Inflammatory macrophage (primary cell): ENCODE measurements at places on chromosomes 5 and 9.
A peak's percentile ranks its signal among the peaks of the same experiment; 100 is the strongest.

DNA sequence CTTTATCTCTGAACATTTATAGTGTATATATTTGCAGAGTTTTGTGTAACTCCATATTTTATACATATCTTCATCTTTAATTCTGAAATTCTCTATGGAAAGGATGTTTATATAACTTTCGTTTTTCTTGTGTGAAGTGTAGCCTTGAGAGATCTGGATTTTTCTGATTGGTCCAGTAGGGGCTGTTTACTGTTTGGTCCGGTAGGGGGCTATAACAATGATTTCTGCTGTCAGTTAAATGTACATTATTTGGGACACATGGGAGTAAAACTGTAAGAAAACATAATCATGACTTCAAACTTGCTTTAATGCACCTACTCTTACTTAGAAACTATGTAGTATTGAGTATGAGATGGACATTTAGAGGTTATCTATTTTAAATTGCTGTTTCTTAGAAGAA is 527.1 kb upstream of the ARRDC3 start:
- no peak for DNase-seq

DNA sequence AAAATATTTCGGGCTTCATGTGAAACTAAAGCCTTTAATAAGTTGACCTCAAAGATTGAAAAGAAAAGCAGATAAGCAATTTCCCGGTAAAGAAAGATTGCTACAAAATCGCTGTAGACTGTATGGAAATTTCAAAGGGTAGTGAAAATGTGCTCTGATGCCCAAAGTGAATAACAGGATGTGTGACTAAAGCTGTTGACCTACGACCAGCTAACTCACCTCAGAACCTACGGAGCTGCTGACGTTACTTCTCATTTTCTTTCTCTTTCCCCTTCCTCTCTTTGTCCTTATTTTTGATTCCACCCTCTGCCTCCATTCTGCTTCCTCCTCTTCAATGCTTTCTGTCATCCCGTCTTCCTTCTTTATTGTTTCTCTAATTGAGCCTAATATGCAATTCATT is 103.2 kb downstream of the PDE4D start:
- DNase-seq: no peak

DNA sequence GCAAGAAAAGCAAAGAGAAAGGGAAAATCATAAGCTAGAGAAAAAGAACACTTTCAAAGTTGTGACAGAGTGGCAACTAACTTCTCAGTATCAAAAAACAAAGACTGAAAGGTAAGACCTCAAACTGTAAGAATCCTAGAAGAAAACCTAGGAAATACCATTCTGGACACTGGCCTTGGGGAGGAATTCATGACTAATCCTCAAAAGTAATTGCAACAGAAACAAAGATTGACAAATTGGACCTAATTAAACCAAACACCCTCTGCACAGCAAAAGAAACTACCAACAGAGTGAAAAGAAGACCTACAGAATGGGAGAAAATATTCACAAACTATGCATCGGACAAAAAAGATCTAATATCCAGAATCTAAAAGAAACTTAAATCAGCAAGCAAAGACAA is 79.1 kb downstream of the FEM1C start:
- DNase-seq: no peak

DNA sequence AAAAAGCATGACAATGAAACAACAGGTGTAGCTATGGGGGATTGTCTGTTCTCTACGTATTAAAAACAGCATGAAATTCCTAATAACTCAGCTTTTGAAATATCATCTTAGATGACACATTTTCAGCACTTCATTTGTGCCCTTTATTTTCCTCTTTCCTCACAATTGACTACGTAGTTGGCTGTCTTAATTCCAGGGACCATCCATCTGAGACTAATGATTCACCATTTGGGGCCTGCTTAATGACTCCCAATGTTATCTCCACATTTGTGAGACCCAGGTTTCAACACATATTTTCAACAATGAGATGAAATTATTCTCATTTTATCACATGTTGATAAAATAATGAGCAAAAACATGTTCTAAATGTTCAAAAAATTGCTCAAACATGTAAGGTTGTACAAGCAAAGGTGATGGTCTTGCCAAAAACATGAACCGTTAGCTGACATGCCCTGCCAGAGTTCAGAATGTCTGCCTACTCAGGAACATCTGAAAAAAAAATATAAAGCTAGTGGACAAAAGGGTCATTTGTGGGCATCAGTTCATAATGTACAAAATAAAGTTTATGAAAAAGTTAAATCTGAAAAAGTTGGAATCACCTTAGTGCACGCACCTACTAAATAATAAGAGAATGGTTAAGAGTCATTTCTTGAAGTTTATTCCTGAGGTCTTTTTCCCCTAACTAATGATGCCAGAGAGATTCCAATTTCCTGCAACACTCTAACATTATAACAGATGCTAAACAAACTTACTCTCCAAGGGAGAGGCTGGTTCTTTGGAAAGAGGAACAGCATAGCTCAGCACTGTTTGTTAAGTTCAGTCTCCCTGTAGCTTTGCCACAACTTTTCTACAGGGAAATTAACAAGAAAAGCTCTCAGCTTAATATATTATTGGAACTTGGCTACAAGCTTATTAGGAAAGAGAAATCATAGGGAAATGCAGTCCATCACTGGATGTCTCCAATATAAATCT is 275.5 kb downstream of the SPOCK1 start:
- DNase-seq: no peak

GRCh38 chr5:149011084-149011483 is 51.8 kb downstream of the SH3TC2 start:
- DNase-seq: no peak

DNA sequence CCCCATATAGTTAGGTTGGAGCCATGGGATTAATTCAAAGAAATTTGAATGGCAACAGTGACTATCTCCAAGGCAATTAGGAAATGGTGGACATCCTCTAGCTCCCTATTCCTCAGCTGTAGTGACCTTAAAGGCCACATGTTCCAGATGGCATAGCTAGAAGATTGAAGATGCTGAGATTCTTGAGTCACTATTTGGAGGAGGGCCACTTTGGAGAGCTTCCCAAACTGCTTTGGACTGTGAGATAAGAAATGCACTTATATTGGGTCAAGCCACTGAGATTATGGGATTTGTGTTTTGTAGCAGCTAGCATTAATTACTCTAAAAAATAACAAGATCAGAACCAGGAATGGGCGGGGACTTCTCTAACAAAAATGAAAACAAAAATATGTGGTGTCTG is 636.2 kb upstream of the CCNG1 start:
- DNase-seq: no peak

DNA sequence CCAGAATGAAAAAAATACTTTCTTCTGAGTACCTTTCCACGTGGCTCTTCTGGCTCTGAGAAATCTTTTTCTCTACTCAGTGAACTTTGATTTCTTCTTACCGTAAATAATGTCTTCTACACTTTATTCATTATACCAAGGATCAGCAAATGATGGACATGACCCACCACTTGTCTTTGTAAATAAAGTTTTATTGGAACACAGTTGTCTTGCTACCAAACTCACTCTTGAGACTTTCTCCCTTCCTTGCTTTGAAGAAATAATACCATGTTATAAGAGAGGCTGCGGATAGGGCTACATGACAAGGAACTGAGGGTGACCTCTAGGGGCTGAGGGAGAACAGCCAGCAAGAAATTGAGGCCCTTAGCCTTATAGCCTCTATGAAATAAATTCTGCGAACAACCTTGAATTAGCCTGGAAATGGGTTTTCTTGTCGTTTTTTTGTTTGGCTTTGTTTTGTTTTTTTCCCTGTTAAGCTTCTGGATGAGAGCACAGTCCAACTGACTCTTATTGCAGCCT is 212.5 kb downstream of the COMMD10 start:
- DNase-seq: no peak

GRCh38 chr9:97243606-97244005 is 63.9 kb upstream of the CCDC180 start:
- DNase-seq: no peak

GRCh38 chr5:75717082-75717922 is at the start of gene POC5:
Gene POC5, minus strand, starts transcription at chr5:75717437. Its CDS starts 4,500 bp downstream, at chr5:75712937.
- DNase-seq: peak; percentile 99

DNA sequence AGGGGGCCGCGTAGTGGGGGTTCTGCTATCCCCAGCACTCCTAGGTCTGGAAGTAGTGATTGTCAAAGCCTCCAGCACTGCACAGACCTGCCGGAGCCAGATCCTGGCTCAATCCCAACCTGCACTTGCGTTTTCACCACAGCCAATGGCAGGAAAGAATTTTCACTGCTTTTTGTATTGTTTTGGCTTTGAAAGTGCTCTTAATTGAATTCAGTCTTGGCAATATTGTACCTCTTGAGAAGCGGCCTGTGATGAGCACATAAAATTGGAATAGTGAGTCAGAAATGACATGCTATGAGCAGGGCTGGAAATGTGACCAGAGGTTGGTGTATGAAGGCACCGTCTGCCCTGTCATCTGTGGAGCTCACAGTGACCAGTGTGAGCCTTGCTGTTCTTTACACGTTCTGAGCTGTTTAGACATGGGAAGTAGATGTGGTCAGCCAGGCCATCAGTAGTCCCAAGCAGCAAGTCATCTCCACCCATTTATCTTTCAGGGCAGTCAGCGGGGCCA is 41.5 kb downstream of the SECISBP2 start:
- DNase-seq: no peak

DNA sequence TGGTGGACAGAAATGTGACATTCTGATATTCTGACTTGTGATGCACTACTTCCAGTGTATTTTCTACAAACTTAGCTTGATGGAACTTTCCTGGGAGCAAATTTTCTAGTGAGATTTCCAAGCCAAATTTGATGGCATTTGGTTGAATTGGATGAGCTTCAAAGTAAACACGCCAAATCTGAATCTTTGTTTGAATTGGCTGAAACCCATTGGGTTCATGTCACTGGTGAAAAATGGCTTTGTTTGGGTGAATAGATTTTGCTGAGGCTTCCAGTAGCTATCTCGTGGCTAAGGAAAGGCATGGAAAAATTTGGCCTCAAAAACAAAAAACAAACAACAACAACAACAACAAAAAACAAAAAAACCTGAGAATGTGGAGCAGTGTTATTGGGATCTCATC is 271.1 kb upstream of the RPS23 start:
- no peak for DNase-seq

GRCh38 chr9:6444128-6444527 is 31.1 kb downstream of the UHRF2 start:
- DNase-seq: peak; percentile 15

DNA sequence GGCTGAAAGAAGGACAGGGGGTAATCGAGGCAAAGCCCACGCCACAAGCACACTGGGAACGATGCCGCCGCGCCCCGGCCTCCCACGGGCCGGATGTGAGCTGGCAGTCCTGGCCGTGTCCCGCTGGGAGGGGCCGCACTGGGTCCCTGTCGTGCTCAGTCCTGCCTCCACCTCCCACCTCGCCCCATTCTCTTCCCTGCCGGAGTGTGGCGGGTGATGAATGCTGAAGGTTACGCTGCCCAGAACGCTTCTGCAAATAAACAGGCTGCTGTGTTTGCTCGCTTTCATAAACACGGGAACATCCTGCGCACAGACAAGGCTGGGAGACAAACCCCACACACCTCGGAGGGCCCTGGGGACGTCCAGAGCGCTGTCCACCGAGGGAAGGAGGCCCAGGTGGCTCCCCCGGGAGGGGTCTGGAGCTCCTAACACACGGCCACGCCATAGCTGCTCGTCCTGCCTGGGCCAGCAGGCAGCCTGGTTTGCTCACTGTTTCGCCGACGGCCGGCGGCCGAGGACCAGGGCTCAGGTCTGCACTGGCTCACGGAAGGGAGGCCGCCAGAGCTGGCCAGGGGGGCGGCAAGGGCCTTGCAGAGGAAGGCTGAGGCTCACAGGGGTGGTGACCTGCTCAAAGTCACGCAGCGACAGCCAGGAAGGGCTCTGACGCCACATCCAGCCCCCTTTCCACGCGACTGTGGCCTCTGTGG is 2.3 kb downstream of the DNLZ start:
- no peak for DNase-seq

DNA sequence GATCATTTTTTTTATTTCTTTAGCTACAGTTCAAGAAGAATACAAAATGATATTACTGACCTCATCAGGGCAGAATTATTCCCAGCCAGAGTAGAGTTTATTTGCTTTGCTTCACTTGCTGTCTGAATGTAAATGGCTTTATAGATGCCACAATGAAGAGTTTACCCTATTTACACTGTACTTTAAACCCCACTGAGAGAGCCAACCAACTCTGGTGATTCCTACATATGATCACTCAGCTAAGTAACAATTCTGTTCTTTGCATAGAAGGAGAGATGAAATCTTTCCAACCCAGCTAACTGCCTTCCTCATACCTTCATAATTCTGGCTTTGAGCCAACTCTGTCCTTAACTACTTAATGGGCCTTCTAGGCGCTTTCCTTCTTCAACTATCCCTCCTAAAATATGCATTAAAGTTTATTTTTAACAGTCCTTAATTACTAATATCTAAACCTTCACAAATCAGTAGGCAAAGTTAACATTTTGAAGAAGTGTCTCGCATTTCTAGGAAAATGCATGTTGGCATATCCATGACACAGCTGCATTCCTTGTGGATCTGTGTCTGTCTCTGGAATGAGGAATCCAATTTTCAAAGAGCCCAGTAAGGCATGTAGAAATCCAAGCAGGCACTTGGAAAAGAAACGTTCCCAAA is 284.8 kb upstream of the GRAMD2B start:
- no peak for DNase-seq

- DNase-seq: no peak
Measured at GRCh38 chr5:145718956-145719355, 116.2 kb downstream of the PRELID2 start.

- no peak for DNase-seq
Measured at GRCh38 chr9:76873056-76873792, 32.7 kb downstream of the PRUNE2 start.

- no peak for DNase-seq
Measured at GRCh38 chr9:120974921-120975320, 48.3 kb upstream of the TRAF1 start.

DNA sequence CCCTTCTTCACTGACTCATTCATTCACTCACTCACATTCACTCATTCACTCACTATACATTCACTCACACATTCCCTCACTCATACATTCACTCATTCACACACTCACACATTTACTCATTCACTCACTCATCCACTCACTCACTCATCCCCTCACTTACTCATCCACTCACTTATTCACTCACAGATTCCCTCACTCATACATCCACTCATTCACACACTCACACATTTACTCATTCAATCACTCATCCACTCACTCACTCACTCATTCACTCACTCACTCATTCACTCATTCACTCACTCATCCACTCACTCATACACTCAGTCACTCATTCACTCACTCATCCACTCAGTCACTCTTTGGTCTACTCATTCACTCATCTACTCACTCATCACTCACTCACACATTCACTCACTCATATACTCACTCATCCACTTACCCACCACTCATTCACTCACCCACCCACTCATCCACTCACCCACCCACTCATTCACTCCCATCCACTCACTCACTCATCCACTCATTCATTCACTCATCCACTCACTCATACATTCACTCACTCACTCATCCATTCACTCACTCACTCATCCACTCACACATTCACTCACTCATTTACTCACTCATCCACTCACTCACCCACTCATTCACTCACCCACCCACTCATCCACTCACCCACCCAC is 27.2 kb downstream of the WNK2 start:
- DNase-seq: no peak

DNA sequence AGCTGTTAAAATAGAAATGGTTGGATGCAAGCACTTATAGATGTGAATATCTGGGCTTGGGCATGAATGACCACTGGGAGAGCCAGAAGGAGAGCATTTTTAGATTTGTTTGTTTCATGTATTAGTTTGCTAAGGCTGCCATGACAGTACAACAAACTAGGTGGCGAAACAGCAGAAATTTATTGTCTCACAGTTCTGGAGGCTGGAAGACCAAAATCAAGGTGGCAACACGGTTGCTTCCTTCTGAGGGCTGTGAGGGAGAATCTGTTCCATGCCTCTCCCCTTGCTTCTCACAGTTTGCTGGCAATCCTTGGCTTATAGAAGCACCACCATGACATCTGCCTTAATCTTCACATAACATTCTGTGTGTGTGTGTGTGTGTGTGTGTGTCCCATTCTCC is 20.2 kb upstream of the CDC23 start:
- DNase-seq: no peak
